ENCODE measurements at places on chromosomes 13 and 19.
A peak's percentile ranks its signal among the peaks of the same experiment; 100 is the strongest.

DNA sequence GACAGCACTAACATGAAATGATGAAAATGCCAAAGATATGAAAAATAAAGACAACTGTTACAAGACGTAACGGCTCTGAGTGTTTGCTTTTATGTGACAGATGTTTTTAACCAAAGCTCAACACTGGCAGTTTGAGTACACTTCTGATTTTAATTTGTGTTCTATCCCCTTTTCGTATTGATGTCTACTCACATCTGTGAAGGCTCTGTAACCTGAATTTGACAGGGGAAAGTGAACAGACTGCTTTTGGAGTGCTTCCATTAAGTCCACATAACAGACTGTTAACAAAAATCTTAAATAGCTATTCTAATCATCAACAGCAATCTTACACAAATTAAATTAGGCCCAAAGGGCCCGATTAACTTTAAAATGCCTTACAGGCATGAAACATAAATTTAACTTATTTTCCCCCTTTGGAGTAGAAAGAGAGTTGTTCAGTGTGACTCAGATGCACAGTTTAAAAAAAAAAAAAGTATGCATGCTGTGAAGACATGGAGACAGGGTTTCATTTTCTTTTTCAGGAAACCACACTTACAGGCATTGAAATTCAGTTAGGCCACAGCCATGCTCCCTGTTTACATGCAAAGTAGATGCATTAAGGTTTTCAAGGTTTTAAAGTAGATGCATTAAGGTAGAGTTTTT is 16.3 kb upstream of the RNASEH2B start:
- DNase-seq: peak; percentile 11

- no peak for DNase-seq
Measured at GRCh38 chr13:33612641-33613638, 205.0 kb upstream of the RFC3 start.

- DNase-seq: no peak
Measured at GRCh38 chr13:42815681-42816080, 34.3 kb downstream of the FAM216B start.

DNA sequence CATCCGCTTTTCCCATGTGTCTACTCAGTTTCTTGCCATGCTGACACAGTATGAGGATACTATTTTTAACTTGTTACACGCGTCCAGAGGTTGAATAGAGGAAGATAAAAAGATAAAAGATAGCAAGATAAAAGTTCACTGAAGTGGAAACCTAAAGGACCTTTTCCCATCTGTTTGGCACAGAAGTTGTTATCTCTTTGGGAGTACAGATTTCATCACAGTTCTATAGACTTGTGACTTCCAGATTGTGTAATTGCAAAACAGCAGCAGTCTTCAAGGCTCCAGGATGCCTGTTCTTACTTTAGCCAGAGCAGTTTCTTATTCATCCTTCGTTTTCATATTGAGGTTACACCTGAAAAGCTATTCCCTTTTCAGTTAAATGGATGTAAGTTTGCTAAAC is 369.2 kb downstream of the GPC5 start:
- no peak for DNase-seq

- DNase-seq: no peak
Measured at GRCh38 chr13:93953841-93954240, 525.6 kb downstream of the DCT start.

GRCh38 chr13:38898481-38898880 is 92.2 kb downstream of the STOML3 start:
- DNase-seq: no peak

- DNase-seq: no peak
Measured at GRCh38 chr19:41616792-41617621, 9.9 kb downstream of the CEACAM4 start.

DNA sequence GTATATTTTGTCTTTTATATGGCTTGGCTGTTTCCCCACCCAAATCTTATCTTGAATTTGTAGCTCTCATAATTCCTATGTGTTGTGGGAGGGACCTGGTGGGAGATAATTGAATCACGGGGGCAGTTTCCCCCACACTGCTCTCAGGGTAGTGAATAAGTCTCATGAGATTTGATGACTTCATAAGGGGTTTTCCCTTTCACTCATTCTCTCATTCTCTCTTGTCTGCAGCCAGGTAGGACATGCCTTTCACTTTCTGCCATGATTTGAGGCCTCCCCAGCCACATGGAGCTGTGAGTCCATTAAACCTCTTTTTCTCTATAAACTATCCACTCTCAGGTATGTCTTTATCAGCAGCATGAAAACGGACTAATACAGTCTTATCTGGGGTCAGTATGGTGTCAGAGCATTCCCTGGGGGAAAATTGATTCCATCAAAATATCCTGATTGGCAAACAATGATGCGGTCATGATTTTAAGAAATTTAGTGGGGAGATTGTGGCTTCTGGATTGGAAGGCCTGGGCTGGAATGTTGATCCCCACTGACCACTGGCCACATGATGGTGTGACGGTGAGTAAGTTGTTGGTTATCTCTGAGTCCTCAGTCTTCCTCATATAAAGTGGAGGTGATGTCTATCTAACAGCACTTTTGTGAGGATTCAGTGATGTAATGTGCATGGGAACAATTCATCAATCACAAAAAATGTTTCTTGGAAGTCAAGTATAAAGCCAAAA is 27.5 kb upstream of the ANKRD10 start:
- no peak for DNase-seq

DNA sequence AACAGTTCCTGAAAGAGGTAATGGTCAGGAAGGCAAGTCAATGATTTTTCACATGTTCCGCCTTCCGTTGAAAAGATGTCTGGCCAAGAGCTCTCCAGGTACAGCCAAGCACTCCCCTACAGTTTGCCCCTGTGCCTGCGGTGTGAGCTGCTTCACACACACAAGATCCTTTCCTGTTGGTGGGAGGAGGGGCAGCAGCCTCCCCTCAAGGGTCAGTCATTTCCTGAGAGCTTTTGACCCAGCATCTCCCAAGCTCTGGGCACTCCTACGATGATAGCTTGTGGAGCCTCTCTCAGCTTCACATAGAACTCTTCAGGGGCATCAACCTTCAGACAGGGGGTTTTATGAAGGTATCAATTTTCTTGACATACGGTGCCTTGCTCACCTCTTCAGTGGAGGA is 86.9 kb downstream of the DOCK9 start:
- DNase-seq: no peak

GRCh38 chr19:13428352-13428751 is 77.9 kb downstream of the CACNA1A start:
- no peak for DNase-seq

GRCh38 chr19:29287061-29287460 is 74.1 kb upstream of the UQCRFS1 start:
- DNase-seq: no peak

- DNase-seq: no peak
Measured at GRCh38 chr13:31063772-31064171, 97.9 kb downstream of the HSPH1 start.

GRCh38 chr13:113224486-113224885 is 15.1 kb downstream of the CUL4A start:
- no peak for DNase-seq

GRCh38 chr13:112132142-112132541 is 65.2 kb downstream of the SOX1 start:
- DNase-seq: no peak

- peak; percentile 39 for DNase-seq
Measured at GRCh38 chr19:3357271-3357991, 9.0 kb upstream of the NFIC start.

DNA sequence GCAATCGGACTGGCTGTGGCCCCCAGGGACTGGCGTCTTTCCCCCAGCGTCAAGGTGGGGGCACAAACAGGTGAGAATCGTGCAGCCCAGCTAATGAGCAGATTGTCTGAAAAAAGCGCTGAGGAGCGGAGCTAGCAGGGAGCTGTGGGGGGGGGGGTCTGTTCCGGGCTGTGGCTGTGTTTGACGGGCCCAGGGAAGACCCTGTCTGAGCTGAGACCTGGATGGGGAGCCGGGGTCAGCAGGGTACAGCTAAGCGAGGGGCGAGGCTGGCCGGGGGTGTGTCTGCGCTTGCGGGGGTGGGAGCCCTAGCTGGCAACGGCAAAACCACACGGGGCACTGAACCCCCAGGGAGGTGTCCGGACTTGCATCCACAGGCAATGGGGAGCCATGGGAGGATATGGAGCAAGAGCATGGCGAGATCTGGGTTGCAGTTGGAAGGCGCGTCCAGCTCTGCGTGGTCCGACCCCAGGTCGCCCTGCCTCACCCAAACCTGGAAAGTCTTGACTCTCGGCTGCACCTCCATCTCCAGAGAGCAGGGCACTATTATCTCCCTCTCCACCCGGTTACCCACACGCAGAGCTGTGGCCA is 4.6 kb downstream of the LINGO3 start:
- no peak for DNase-seq

GRCh38 chr19:51441410-51442390 is 16.6 kb downstream of the SIGLEC8 start:
- peak; percentile 83 for DNase-seq

DNA sequence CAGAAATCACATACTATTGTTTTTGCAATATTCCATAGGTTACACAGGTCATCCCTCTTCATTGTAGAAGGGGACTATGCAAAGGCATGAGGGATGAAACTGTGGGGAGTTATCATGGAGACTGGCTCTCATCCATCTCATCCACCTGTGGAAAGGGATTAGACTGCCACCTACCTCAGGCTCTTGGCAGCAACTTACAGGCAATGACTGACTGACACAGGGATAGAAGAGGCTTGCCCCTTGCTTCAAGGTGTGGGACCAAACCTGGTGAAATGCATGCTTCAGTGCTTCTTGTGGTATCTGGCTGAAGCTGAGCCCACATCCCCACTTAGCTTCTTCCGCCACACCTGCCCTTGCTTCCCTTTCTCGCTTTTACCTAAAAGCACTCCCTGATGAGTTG is 341.3 kb downstream of the GPC5 start:
- no peak for DNase-seq

DNA sequence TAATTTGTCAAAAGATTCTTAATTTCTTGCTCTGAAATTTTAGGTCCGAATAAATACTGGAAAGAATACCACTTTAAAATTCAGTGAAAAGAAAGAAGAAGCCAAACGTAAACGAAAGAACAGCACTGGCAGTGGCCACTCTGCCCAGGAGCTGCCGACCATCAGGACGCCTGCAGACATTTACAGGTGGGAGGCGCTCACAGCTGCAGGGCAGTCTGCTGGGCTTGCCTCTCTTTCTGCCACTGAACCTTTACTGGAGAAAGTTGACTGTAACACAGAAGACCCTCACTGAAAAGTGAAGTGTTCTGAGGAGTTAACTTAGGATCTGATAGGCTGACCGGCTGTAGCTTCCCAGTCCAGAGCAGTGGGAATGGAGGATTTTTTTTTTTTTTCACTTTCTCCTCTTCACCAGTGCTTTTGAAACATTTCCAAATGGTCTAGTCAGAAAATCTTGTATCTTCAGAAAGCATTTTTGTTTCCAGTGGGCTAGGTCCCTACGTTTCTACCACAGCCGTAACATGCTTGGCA is 69.1 kb downstream of the URI1 start:
- DNase-seq: no peak

DNA sequence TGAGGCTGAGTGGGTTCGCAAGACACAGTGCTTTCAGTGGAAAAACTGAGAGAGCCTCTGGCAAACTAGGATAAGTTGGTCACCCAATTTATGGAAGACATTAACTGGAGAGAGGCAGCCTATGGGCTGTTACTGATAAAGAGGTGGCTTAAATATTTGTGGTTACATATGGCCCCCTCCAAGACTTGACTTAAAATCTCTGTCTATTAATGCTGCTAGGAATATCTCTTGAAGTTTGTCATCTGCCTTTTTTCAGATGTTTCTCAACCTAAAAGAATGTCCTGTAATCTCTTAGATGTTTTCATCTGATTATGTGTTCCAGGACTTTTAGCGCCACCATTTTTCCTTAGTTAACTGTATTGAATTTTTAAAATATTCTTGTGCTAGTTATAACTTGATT is 54.6 kb downstream of the NAA16 start:
- DNase-seq: no peak

DNA sequence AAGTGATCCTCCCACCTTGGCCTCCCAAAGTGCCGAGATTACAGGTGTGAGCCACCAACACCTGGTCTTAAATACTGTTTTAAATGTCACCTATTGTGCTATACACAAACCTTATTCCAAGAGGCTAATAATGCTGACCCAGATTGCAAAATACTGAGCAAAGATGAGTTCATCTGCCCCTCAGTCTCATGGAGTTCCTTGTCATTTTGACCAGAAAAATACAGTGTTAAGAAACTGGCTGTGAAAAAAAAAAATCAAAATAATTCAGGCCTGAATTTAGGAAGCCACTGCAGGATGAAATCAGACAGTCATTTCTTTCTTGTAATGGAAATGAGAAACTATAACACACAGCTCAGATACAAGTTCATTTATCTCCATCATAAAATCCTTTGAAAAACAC is 59.9 kb downstream of the TBC1D4 start:
- DNase-seq: no peak

GRCh38 chr19:41624515-41624914 is 2.4 kb downstream of the CEACAM4 start:
- DNase-seq: no peak

- DNase-seq: peak; percentile 17
Measured at GRCh38 chr13:47932950-47933923, 67.8 kb downstream of the SUCLA2 start.

DNA sequence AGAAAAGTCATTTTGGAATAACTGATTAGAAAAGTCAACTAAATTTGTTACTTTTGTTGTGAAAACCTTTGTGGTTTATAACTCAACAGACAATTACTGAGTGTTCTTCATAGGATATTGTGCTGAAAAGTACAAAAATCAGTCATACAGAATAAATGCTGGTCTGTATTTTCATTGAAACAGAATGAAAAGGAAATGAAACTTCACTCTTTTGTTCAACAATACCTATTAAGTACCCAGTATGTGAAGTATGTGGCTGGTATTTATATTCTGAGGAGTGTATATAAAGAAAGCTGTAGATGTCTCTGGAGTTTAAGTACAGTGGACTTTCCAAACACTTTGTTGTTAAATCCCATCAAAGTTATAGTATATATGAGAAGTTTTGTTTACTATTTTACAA is 828.4 kb upstream of the ATXN8OS start:
- DNase-seq: no peak
